ENCODE measurements at places on chromosomes 7 and 10.

- no peak for DNase-seq
Measured at GRCh38 chr10:13873196-13873595, 286.4 kb downstream of the PRPF18 start.

DNA sequence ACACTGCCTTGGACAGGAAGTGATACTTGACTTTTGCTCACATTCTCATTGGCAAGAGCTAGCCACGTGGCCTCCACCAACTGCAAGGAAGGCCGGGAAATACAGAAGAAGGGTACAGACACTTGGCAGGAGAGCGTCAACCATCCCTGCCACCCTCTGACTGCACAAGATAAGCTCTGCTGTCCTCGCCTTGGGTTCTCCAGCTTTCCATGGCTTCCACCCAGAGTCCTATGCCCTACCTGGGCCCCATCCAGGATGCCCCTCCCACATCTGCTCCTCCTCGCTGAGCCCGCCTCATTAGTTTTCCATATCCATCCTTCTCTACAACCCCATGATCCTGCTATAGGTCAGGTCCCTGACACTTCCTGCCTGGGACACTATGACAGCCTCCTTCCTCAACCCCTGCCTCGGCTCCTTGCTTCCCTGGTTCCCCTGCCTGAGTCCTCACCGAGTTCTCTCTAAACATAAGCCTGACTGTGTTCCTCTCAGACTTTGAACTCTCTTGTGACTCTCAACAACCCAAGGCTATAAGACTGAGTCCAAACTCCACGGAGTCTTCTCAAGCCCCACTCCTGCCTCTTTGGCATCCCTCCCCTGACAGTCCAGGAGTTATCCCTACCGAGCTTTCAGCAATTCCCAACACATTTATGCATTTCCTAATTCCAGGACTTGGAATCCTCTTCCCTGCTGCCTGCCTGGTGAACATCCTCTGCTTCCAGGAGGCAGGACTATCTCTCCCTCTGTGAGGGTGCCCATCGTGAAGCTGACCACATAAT lies 23.2 kb upstream of the GDF10 start:
- DNase-seq: no peak

GRCh38 chr7:151451156-151451555 lies 11.2 kb upstream of the CRYGN start:
- DNase-seq: no peak

- DNase-seq: peak; percentile 2
Measured at GRCh38 chr10:77970869-77971803, 44.6 kb upstream of the DLG5 start.
